ENCODE measurements at places on chromosomes 12 and 14.

GRCh38 chr12:6313326-6313940 is 3.0 kb downstream of the PLEKHG6 start:
- no peak for DNase-seq

DNA sequence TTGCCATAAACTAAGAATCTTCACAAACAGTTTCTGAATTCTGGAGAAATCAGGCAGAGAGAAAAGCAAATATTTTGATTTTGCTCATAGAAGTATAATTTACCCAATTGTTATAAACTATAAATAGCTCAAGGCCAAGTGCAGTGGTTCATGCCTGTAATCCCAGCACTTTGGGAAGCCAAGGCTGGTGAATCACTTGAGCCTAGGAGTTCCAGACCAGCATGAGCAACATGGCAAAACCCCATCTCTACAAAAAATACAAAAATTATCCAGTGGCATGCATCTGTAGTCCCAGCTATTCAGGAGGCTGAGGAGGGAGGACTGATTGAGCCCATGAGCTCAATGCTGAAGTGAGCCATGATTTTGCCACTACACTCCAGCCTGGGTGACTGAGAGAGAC is 19.6 kb upstream of the MMP19 start:
- DNase-seq, result peak; percentile 30

GRCh38 chr12:56768424-56768823 is 5.3 kb downstream of the HSD17B6 start:
- DNase-seq, result no peak

DNA sequence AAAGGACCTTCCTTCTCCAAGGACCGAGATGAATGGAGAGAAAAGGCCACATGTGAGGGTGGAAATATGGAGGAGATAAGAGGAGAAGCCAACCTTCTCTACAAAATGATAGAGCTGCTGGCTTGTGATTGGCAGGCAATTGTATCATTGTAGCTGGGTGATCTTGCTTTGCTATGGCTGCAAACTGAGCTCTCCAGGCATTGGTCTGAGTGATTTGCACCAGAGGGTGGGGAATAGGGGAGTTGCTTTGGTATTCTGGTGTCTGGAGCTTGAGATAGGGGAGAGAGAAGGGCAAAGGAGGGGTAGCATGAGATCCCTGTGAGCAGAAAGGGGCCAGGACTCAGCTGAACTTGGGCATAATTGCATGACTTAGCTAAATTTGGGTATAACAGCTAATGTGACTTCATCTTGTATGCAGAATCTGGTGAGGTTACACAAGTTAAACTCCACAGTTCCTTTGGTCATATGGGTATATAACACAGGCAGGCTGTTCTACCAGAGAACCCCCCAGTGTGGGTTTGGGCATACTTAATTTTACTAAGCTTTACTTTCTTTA is 72.0 kb downstream of the FOS start:
- DNase-seq, result no peak

GRCh38 chr12:49665384-49665783 is 41.8 kb downstream of the FMNL3 start:
- DNase-seq, result peak; percentile 37

DNA sequence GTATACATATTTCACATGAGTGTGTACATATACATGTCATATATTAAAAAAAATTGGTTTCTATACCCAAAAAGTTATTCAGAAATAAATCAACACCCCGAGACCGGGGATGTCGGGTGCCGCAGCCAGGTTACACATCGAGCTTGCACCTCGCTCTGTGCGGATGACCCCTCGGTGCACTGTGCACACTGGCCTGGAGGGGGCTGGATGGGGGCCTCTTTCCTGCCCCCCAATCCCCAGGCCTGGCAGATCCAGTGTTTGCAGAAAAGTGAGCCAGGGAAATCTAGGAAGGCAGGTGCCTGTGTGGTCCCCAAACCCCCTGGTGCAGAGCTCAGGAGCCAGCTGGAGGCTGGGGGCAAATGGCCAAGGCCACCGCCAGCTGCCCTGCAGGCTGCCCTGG is 27.1 kb upstream of the GPR68 start:
- no peak for DNase-seq

- no peak for DNase-seq
Measured at GRCh38 chr12:132197581-132198354, 53.5 kb downstream of the NOC4L start.

- DNase-seq, result no peak
Measured at GRCh38 chr12:107478881-107479280, 206.7 kb upstream of the PWP1 start.

DNA sequence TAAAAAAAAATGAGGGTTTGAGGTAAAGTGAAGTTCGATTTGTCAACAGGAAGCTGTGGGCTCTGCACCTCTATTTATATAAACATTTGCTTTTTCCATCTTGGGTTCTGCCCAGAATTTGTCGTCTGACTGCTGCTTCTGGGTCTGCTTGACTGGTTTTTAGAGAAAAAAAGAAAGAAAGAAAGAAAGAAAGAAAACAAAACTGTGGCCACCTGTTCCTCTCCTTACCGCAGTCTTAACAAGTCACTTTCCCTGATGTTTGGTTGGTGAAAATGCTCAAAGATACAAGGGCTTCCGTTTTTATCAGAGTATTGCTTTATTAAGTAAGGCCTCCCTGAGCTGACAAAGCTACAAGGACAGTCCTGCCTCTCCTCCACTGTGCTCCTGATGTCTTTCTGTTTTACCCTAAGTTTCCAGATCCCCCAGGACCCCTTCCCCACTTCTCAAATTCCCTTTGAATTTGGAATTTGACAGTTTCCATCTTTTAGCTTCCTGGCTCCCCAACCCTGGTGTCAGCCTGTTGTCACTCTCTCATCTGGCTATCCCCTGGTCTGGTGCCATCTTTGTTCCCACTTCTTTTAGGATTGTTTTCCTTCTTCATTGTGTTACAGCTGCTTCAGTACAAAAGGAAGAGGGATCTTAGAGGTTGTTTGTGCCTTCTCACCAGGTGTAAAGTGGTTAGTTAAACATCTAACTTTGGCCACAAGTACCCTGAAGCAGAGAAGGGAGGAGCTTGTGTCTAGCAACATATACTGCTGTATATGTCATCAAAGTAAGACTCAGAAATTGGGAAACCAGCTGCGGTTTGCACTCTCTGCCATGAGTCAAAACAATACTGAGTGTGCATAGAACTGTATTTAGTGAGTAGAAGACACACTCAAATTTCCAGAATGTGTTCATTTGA is 18.0 kb downstream of the MFAP5 start:
- DNase-seq, result no peak

DNA sequence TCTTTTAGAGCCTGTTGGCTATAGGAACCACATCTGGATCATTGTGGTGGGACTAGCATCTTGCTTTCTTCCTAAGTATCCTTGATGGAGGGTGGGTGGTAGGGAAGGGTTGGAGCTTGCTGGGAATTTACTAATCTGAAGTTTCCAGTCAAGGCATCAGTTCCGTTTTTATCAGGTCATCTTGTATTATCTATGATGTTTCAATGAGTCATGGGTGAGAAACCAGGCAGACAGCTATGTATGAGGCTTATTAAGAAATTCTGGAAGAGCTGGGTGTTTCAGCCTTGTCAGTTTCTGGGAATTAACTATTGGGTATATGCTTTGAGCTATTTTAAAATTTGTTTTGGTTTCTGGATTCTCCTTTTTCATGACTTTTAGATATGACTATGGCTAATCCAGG is 11.3 kb downstream of the TSFM start:
- peak; percentile 88 for DNase-seq

DNA sequence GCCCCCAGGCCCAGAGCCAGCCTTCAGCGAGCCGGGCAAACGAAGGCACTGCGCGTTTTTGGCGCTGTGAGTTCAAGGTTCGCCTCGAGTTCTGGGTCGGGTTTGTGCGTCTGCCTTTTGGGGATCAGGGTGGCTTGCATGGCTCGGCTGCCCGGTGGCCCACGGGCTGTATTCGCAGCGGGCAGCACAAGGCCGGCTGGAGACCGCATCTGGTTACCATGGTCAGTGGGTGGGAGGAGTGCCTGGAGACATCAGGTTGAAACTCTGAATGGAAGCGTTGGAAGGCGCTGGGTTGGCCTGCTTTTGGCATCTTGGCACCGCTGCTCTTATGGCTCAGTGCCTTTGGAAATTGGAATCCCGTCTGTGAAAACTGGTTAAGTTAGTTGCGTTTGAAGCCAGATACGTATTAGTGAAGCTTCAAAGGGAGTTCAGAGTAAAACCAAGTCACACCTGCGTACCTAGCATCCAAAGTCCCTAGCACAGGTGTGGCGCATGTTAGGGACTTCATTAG is 50.9 kb downstream of the SNAPC1 start:
- no peak for DNase-seq

- DNase-seq, result no peak
Measured at GRCh38 chr12:46499226-46499625, 126.7 kb upstream of the SLC38A2 start.

GRCh38 chr14:97539884-97540283 is 742.7 kb downstream of the VRK1 start:
- no peak for DNase-seq

GRCh38 chr12:83036847-83037246 is 350.1 kb downstream of the TMTC2 start:
- no peak for DNase-seq

GRCh38 chr12:69966839-69967238 is 141.8 kb downstream of the MYRFL start:
- DNase-seq, result peak; percentile 40

GRCh38 chr12:117889098-117889497 is 79.7 kb downstream of the KSR2 start:
- no peak for DNase-seq

DNA sequence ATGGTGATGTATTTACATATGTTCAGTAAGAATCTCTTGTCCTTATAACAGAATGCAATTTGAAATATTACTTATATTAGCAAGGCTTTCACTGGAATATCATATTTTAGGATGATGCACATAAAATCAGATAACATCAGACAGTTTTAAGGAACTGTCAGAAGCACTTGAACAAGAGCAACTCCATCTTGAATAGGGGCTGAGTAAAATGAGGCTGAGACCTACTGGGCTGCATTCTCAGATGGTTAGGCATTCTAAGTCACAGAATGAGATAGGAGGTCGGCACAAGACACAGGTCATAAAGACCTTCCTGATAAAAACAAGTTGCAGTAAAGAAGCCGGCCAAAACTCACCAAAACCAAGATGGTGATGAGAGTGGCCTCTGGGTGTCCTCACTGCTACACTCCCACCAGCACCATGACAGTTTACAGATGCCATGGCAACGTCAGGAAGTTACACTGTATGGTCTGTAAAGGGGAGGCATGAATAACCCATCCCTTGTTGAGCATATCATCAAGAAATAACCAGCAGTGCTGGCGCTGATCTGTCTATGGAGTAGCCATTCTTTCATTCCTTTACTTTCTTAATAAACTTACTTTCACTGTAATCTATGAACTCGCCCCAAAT is 27.6 kb upstream of the ETV6 start:
- peak; percentile 28 for DNase-seq

- DNase-seq, result no peak
Measured at GRCh38 chr12:23259558-23259957, 634.6 kb downstream of the ETNK1 start.

DNA sequence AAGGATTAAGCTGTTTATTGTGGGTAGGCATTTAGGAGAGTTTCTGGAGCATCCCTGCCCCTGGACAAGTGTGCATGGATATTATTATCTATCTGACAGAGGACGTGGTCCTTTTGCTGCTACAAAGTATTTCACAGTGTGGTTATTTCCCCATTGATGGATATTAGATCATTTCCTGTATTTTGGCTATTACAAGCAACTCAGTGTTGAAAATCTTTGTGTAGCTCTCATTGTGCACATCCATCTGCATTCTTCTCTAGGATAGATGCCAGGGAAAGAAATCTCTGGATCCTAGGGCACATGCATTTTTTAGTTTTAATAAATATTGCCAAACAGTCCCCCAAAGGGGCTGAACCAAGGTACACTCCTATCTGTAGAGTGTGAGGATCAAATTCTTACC is 154.3 kb upstream of the SRRM4 start:
- no peak for DNase-seq

DNA sequence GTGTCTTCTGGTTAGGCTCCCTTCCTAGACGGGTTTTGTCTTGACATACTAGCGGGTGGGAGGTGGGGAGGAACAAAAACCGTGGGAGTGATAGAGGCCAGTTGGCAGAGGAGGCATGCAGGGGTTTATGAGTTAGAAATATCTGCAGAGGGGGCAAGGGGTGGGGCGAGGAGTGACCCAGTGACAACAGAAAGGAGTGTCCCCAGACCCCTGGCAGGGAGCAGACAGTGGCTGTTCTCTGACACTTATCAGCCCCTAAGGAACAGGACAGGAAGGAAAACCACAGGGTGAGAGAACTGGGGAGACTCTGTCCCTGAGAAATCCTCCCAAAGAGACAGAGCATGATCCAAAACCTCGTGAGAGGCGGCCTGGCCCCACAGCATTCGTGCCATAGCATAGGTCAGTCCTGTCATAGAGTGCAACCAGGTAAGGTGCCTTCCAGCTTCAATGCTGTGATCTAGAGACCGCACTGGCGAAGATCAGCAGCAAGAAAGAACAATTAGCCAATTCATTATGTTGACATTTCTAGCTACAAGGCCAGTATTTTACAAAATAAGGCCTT is 141.4 kb downstream of the CRADD start:
- no peak for DNase-seq

DNA sequence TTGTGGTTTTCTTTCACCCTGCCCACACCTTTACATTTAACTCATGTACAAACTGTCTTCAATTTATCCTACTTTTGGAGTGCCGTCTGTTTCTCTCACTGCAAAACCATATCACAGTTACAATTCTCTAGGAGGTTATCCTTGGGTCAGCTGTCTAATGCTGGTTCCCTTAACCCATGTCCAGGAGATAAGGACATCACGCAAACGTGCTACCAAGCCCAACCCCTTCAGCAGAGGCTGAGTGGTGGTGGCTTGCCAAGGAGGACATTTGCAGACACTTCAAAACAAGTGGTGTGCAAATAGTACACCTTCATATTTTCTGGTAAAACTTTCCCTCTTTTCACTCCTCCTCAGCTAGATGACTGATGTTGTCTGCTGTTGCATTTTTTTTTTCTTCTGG is 167.9 kb downstream of the PAX9 start:
- no peak for DNase-seq

DNA sequence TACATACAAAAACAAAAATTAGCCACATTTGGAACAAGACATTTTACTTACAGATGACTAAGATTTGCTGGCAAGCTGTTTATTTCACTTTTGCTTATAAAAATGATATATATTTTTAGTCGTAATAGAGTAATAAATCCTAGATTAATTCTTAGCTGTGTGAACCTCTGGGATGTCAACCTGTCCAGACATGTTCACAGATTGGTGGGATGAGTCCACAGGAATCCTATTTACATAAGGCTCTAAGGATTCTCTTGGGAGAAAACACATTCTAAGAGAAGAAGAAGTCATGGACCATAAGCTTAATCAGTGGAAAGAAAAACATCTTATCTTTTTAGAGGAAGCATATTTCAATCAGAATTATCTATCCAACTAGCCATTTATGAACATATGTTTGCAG is 797.4 kb downstream of the C12orf50 start:
- peak; percentile 19 for DNase-seq

GRCh38 chr14:53875324-53875897 is 81.2 kb downstream of the BMP4 start:
- peak; percentile 32 for DNase-seq

Measured in fibroblast of skin of right biceps (primary cell).